ENCODE measurements at places on chromosomes 13 and 19.

GRCh38 chr13:111410232-111411021 is 90.0 kb downstream of the TEX29 start:
- DNase-seq = no peak

- no peak for DNase-seq
These were observed 991 bp downstream of the OBI1 start for GRCh38 chr13:78657699-78658629.

GRCh38 chr13:98595134-98595533 is 18.2 kb upstream of the STK24 start:
- DNase-seq = no peak

GRCh38 chr13:72639377-72639776 is 88.1 kb downstream of the MZT1 start:
- no peak for DNase-seq

- no peak for DNase-seq
These were observed 150.9 kb downstream of the TM9SF2 start for GRCh38 chr13:99652141-99652540.

- no peak for DNase-seq
These were observed 310.6 kb downstream of the DCT start for GRCh38 chr13:94168783-94169453.
